NCI-H2029 treated with DMSO at 0.1 percent for 48 hours (cell line): ENCODE measurements at places on chromosomes 6 and 20.

DNA sequence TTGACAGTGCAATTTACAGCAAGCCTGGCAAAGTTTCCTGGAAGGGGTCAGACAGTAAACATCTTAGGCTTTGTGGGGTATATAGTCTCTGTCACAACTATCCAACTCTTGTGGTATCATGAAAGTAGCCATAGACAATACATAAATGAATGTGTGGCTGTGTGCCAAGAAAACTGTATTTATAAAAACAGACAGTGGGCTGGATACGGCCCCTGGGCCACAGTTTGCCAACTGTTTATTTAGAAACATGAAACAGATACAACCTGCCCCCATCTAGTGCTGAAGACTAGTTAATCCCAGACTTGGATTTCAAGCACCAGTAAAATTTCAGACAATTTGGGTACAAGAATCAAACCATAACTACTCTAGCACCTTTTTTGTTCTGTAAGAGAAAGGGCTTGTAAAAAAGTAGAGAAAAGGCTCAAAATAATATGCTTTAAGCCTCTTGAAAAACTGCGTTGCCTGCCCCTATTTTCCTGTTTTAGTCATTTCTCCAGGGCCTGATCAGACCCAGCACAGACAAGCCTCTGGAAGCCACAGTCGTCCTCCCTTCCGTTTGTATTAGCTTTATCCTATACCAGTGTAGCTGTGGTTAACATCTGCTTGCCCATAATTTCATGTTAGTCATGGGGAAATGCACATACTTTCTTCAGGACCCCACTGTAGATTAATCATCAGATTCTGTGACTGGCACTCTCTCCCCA is 30.8 kb downstream of the JAG1 start:
- DNase-seq, result no peak

- no peak for DNase-seq
Observed at GRCh38 chr6:103167345-103168071, 1692.2 kb downstream of the HACE1 start.

DNA sequence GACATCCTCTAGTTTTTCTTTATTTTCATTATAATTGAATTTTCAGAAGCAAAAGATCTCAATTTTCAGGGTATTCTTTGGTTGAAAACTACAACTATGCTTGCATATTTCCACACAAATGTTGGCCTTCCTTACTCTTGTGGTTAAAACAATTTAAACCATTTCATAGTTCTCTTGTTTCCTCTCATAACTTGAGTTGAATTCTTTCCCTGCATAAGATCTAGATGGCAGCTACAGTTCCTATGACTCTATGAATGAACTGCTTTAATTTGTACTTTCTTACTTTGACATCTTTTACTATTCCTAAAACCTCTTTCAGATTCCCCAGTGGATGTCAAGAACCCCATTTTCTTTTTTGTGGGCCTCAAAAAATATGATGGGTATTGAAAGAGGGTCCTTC is 564.5 kb downstream of the NKAIN2 start:
- DNase-seq, result no peak

- no peak for DNase-seq
Observed at GRCh38 chr6:85041376-85041775, 277.0 kb upstream of the TBX18 start.

- no peak for DNase-seq
Observed at GRCh38 chr6:167120583-167120903, 2.4 kb upstream of the CCR6 start.
